ENCODE measurements at places on chromosomes 16 and 17.
A peak's percentile ranks its signal among the peaks of the same experiment; 100 is the strongest.

GRCh38 chr17:34006126-34006525 is 249.0 kb upstream of the CCL2 start:
- no peak for DNase-seq

GRCh38 chr16:24139282-24139681 is 116.9 kb upstream of the CACNG3 start:
- DNase-seq, result no peak

DNA sequence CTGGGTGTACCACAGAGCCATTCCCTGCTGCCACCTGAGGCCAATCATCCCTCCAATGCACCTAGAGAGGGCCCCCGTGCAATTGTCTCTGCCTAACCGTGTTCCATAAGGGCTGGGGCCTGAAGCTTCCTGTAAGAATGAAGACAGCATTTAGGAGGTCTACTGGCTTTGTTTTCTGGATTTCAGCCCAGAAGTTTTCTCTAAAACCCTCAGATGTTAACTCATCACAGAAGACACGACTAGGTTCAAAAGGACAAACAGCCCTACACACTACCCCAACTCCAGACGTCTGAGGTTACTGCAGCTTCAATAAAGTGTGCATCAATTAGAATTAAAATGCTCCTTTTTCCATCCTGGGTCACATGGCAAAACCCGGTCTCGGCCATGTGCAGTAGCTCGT is 10.8 kb upstream of the DRG2 start:
- DNase-seq, result no peak

- DNase-seq, result no peak
Measured at GRCh38 chr17:50147841-50148225, 2.6 kb downstream of the PPP1R9B start.

- DNase-seq, result no peak
Measured at GRCh38 chr16:50288026-50288425, 21.7 kb downstream of the ADCY7 start.

- no peak for DNase-seq
Measured at GRCh38 chr16:85112364-85112763, at the start of gene CIBAR2. CIBAR2 (minus strand) TSS chr16:85112472; CDS start chr16:85112352, 120 bp downstream.

GRCh38 chr16:9061358-9061813 is 30.1 kb upstream of the HAPSTR1 start:
- peak; percentile 2 for DNase-seq

- DNase-seq, result no peak
Measured at GRCh38 chr17:79039171-79039570, 15.2 kb downstream of the C1QTNF1 start.

GRCh38 chr17:13634021-13634420 is 32.3 kb upstream of the HS3ST3A1 start:
- DNase-seq, result no peak

DNA sequence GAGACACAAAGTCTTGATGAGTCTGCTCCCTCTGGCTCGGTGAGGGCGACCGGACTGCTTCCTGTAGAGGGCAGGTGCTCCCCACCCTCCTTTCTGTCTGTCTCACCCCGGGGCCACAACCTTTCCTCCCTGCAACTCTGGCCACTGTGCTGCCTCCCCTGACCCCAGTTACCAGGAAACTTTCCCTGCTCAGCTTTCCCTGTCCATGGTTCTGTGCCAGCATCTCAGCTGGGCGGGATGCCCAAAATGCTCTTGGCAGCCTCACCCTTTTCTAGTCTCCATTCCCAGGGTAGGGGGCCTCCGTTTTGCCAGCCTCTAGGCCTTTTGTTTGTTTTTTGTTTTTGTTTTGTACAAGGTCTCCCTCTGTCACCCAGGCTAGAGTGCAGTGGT is 1.4 kb downstream of the PLD2 start:
- DNase-seq, result no peak

DNA sequence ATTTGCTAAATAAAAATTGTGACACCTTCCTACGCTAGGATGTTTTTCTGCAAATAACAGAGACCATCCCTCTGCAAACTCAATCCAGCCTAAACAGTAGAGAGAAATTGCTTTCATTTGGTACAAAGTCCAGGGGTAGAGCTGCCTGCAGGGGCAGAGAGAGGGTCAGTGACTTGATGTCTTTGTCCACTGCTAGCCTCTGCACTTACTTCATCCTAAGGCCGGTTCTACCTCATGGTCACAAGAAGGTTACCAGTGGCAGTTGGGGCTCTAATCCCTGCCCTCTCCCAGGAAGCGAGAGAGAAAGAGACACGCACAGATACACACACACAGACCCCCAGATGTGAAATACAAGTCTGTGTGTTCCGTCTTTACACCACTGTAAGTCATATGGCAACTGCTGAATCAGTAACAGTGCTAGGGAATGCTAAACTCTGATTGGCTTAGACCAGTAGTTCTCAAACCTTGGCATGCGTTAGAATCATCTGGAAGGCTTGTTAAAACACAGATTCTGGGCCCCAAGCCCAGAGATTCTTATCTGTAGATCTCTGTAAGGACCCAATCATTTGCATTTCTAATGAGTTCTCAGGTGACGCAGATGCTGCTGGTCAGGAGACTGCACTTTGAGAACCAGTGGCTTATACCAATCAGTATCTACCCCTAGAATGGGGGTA is 13.1 kb upstream of the LPCAT2 start:
- DNase-seq, result no peak

- DNase-seq, result no peak
Measured at GRCh38 chr17:19654896-19655295, 6.3 kb downstream of the ALDH3A2 start.

DNA sequence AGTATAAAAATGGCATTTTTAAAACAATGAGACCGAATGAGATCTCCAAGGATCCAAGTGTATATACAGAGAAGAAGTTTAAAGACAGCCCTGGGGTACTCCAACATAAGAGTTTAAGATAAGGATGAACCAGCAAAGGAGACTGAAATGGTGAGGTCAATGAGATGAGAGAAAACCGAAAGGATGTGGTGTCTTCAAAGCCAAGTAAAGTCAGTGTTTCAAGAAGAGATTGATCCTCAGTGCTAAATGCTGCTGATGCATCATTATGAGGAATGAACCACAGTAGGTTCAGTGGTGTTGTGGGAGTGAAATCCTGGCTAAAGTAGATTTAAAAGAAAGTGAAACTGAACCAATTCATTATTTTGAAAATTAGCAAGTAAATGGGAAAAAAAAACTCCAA is 38.1 kb upstream of the NLK start:
- no peak for DNase-seq

- DNase-seq, result no peak
Measured at GRCh38 chr16:67996666-67997065, 2.6 kb downstream of the DPEP2 start.

GRCh38 chr16:69322343-69322742 is 8.0 kb downstream of the PDF start:
- DNase-seq, result no peak

DNA sequence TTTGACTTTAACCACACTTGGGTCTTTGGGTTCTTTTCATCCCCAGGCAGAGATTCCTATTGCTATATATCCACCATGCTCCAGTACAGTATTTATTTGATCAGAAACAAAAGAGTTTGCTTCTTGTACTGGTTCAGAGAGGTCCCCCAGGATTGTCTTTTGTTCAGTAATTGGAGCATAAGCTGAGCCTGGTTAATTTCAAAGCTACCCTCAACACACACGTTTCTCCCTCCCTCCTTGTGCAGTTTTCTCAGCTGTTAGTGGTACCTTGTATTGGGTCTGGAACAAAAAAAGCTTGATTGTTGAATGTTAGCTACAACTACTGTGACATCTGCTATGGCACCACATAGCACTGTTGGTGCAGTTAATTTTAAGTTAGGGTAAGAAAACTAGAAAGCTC is 50.0 kb downstream of the NUP93 start:
- DNase-seq, result no peak

DNA sequence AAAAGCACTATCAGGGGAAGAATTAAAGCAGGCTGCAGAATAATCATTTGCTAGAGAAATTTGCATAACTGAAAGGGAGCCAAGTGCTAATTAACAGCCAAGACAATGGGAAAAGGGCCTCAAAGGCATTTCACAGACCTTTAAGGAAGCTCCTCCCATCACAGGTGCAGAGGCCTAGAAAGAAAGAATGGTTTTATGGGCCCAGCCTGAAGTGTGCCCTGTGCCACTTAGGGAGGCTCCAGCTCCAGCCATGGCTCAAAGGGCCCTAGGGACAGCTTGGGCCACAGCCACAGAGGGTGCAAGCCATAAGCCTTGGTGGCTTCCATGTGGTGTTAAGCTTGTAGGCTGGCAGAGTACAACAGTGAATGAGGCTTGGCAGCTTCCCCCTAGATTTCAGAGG is 50.1 kb downstream of the RNF112 start:
- DNase-seq, result no peak

GRCh38 chr16:89052191-89052889 is 41.3 kb upstream of the ACSF3 start:
- DNase-seq, result no peak

GRCh38 chr17:4483012-4483840 is 15.5 kb upstream of the SPNS2 start:
- DNase-seq, result no peak

- DNase-seq, result no peak
Measured at GRCh38 chr17:35291802-35292201, 48.9 kb downstream of the SLFN5 start.

- no peak for DNase-seq
Measured at GRCh38 chr16:89779909-89780305, 36.5 kb downstream of the FANCA start.

DNA sequence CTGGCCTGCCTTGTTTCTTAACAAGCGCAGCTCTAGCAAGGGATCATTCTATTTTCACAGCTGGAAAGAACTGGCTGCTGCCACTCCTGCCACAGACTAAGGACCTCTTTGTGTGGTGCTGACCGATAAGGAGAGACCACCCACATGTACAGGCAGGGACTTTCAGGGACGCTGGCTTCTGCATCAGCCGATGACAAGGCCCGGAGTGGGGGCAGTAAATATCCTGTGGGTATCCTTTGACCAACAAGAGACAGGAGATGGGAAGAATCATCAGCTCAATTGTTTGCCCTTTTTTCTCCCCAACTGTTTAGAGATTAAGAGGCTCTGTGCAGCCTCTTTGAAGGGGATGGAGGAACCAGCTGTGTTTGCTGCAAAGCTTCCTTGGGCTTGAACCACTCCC is 9.2 kb upstream of the ITPRIPL2 start:
- DNase-seq, result no peak

GRCh38 chr17:7559320-7560171 is 996 bp downstream of the TNFSF13 start:
- DNase-seq, result no peak

DNA sequence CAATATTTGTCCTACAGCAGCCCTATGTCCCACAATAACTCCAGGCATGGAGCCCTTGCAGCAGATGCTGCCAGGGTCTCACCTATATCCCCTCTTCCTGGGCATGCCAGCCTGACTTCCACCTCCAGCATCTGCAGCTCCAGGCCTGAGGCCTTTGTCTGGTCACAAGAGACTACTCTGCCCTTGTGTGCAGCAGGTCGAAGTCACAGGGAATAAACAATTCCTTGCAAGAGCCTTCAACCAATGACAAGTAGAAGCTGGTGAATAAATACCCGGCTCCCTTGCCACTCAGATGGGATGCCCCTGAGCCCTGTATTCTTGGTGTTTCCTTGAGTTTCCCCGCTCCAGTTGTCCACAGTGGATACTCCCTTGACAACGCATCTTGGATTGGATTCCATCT is 23.0 kb downstream of the CES1 start:
- no peak for DNase-seq

- DNase-seq, result no peak
Measured at GRCh38 chr17:69733171-69734012, 318.9 kb downstream of the MAP2K6 start.

DNA sequence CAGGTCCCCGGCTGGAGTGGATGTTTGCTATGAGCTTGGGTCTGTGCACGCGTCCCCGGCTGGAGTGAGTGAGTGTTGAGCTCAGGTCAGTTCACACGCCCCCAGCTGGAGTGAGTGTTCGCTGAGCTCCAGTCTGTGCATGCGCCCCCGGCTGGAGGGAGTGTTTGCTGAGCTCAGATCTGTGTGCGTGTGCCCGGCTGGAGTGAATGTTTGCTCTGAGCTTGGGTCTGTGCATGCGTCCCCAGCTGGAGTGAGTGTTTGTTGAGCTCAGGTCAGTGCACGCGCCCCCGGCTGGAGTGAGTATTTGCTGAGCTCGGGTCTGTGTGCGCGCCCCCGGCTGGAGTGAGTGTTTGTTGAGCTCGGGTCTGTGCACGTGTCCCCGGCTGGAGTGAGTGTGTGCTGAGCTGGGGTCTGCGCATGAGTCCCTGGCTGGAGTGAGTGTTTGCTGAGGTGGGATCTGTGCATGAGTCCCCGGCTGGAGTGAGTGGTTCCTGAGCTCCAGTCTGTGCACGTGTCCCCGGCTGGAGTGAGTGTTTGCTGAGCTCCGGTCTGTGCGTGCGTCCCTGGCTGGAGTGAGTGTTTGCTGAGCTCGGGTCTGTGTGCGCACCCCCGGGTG is 284.2 kb downstream of the SNX29 start:
- no peak for DNase-seq

GRCh38 chr17:19295473-19296135 is 58.4 kb downstream of the EPN2 start:
- no peak for DNase-seq

GRCh38 chr16:86946396-86946795 is 368.0 kb downstream of the FOXL1 start:
- DNase-seq, result no peak

DNA sequence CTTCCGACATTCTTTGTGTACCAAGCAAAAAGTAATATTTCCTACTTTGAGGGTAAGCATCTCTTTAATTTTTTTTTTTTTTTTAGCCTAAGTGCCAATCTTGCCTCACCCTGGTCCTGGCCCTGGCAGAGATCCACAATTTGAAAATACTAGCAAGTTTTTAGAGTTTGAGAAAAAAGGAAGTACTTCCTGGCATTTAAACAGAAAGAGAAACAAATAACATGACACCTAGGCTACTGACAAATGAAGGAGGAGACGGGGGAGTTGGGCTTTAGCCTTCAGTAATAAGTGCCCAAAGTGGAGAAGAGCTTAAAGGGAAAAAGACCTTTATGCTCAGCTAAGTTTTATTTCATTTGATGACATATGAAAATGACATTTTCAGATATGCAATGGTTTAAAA is 92.8 kb downstream of the HS3ST3A1 start:
- DNase-seq, result no peak

DNA sequence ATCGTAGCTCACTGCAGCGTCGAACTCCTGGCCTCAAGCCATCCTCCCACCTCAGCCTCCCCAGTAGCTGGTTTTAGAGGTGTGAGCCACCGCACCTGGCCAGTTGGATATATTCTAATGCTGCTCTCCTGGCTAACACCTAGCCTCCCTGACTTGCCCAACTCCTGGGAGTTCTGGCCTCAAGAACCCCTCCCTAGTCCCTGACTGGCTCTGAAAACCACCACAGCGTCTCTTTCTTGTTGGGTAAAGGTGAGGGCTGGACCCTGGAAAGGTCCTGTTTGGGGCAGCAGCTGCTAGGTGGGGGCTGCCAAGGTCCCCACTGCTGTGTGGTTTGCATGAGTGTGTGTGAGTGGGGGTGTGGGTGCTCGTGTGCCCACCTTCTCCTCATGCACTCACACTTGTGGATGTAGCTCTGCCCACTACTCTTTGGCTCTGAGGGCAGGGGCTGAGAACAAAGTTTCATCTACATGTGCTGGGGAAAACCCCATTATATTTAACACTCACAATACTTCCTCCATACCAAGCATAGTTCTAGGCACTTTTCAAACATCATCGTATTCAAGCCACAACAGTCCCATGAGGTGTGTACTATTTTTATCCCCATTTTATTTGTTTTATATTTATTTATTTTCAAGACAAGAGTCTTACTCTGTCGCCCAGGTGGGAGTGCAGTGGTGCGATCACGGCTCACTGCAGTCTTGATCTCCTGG is 7.1 kb upstream of the SPNS3 start:
- no peak for DNase-seq

Measured in NCI-H187 (cell line).